ENCODE measurements at places on chromosomes 6 and 20. TPM values are rescaled to one million over a fixed set of nuclear protein-coding genes. Genes with fewer than 3 reads are reported as not detected.

TMC2 gene
- total RNA-seq, result 0.14 TPM

KHDC1L gene
- total RNA-seq, result not detected

DNA sequence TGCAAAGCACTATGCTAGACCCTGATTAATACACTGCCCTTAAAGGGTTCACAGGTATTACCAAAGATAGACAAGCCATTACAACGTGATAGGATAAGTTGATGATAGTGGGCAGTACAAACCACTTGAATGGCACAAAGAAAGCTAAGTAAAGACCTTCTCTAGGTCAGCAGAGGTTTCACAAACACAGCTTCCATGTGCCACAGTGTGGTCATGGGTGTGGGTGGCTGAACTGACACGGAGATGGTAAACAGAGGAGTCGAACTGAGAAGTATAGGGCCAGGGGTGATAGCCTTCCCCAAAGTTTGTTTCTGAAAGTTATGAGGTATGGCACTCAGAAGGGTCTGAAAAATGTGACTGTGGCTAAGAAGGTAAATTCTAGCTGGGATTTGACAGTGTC lies 4.3 kb downstream of the ZBTB9 start:
- no peak for DNase-seq

DNA sequence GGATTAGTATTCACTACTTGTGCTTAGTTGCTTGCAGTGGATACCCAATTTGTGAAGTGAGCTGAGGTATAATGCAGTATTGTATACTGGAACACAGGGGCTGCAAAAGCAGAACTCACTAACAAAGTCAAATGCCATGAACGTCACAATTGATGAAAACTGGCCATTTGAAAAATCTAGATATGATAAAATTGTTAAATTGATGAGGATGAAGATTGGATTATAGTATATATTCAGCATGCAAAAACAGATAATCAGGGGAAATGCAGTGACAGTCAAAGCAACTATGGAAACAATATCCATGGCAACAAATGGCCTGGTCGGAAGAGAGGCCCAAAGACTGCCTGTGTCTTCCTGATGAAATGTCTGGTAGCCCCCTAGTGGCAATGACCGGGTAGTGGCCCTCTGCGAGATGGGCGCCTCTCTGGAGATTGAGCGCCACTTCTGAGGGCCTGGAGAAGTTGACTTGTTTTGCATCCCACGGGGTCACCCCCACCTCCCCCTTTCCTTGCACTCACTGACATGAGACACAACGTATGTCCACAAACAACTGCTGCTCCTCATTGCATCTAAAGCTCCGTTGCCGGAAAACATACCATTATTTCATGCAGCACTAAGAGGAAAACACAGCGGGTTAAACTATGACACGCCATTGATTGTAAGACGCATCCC lies 43.6 kb downstream of the C6orf15 start:
- peak; percentile 92 for DNase-seq

B3GAT2 gene
- not detected for total RNA-seq

DNA sequence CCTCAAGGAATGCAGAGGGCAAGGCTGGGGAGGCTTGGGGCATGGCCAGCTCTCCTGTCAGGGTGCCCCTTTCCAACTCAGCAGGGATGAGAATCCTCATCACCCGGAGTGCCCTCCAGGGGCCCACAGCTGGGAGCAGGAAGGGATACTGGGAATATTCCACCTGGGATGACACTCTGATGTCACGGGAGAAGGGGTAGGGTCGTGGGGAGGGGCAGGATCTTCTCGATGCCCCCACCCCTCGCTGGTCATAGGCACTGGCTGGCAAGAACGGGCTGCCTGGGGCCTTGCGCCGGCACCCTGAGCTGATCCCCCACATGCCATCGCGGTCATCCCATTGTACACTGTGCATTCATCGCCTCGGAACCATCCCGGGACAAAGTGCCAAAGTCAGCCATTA lies 10.6 kb upstream of the NXT1 start:
- no peak for DNase-seq

DNA sequence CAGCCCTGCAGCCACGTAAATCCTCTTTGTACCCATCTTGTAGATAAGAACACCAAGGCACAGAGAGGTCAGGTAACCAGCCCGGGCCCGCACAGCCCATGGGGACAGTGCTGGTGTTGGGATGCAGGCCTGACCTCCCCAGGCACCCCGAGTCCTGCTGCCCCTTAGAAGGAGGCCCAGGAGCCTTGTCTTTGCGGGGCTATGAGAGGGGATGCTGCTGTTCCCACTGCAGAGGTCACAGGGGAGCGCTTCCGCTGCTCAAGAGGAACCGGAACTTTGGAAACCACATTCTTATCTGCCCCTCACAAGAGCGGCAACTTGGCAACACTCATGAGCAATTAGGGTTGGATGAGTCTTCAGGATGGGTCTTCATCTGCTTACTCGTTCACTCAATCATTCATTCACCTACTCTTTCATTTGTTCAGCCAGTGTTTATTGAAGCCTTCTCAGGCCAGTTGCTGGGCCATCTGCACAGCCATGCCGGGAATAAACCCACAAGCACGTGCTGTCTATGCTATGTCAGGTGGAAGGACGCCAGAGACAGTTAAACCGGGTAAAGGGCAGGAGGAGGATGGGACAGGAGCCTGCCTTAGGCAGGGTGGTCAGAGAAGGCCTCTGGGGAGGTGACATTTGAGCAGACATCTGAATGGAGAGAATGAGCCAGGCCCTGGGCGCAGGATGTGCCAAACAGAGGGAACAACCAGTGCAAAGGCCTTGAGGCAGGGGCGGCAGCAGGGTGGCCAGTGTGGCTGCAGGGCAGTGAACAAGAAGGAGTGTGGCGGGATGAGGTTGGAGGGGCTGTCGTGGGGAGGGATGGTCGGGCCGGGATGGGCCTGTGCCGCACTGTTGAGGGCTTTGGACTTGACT lies 60.8 kb downstream of the RBM38 start:
- DNase-seq, result no peak

METTL24 gene
- total RNA-seq, result 12.0 TPM

DNA sequence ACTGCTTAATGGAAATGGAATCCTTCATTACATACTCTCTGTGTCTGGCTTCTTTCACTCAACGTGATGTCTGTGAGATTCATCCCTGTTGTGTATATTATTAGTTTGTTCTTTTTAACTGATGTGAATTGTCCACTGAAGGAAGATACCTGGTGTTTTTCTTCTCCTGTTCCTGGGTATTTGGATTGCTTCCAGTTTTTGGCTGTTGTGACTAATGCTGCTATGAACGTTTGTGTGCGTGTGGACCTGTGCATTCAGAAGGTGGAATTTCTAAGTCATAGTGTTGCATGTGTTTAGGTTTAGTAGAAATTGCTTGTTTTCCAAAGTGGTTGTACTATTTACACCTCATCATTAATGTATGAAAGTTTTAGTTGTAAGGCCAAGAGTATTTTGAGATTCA lies 3.8 kb downstream of the TULP4 start:
- no peak for DNase-seq

DNA sequence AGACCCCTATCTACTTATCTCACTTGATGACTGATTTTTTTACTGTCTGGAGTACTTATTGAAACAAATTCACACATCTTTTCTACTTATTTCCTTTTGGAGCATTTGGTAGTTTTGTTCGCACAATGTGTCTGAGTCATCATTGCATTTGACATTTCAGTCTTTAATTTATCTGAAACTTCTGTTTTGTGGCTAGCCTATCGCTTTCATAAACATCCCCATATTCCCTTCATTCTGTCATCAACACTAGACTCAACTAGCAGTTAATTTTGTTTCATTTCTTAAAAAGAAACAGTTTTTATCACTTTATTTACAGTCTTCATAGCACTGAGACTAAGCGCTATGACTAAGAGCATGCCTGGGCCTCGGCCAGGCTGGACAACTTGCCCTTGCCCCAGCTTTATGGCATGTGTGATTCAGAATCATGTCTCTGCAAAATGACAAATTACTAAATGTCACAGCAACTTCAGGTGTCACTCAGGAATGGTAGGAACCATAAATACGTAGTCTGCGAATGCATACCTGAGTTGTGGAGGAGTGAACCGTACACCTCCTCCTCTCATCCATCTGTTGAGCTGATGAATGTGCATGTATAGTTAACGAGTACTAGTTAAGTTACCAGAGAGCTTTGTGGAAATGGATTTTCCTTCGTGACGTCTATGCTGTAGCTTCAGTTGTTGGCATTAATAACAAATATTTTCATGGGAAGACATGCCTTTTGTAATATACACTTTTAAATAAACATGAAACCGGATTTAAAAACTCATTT lies 16.2 kb downstream of the L3MBTL3 start:
- no peak for DNase-seq

HMGN4 gene
- 62.0 TPM for total RNA-seq

GRCh38 chr20:8301655-8302054 lies 169.6 kb downstream of the PLCB1 start:
- no peak for DNase-seq

GRCh38 chr20:7090811-7091210 lies 323.3 kb downstream of the BMP2 start:
- no peak for DNase-seq

DNA sequence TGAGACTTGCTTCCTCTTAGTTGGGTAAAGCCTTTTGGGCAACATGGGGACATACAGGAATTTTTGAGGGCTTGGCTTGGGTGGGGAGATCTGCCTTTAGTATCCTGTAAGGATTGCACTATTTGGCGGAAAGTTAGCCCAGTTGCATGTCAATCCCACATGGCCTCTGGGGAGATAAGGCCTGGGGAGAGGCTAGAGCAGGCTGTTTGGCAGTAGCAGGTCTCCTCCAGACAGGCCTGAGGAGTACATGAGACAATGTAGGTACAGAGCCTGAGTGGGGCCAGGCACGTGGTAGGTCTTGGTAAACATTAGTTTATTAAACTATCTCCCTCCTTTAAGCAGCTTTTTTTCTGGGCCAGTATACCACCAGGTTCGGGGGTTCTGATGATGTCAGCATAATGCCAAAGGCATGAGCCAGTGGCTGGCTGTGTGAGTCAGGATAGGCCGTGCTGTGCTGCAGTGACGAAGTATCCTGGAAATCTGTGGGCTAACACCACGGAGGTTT lies 147.9 kb downstream of the VEGFA start:
- no peak for DNase-seq

Measured in posterior vena cava (tissue), 2 donors.